ENCODE measurements at places on chromosomes 5 and 9.

DNA sequence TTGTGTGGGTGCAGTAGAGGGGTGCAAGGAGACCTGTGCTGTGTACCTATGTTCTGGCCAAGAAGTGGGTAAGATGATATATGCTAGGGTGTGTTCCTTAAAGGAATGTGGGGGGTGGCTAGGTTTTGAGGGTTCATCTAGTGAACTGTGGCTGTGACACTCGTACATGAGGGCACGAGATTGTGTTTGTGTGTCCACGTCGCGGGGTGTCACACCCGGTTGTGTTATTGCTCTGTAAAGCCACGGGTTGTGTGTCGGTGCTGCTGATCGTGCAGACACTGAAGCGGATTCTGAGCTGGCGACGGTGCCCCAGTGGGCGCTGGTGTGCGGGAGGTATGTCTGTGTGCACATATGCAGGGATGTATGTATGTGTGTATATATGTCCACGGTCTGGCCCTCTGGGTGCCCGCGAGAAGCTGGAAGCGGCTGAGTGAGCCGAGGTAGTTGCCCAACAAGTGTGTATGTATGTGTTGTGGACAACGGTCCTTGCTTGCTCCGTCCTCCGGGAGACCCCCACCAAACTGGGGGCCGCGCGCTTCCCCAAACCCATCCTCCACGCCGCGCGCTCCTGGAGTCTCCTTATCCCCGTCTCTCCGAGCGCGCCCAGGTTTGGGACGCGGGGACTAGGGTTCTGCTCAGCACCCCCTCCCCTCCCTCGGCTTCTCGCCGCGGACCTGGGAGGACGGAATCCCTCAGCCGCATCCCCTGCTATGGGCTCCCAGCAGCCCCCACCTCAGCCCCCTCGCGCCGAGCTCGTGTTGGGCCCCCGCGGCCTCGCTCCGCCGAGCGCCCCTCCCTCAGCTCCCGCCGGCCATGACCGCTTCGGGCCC is 639 bp downstream of the PCDH1 start:
- no peak for DNase-seq

DNA sequence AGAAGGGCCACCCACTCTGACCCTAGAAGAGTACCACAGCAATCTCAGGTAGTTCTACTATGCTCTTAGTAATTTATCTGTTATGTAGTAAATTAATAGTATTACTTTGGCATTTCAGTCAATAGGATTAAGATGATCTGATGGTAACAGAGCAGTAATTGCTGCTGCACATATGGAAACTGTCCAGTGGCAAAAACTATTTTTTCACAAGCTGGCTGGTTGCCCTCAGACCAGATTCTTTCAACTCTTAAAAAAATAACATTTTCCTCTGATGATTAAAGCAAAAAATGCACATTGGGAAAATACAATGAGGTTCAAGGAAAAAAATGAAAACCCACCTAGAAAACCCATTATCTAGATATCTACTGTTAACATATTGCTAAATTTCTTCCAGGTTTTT is 19.7 kb downstream of the GLRA1 start:
- no peak for DNase-seq

DNA sequence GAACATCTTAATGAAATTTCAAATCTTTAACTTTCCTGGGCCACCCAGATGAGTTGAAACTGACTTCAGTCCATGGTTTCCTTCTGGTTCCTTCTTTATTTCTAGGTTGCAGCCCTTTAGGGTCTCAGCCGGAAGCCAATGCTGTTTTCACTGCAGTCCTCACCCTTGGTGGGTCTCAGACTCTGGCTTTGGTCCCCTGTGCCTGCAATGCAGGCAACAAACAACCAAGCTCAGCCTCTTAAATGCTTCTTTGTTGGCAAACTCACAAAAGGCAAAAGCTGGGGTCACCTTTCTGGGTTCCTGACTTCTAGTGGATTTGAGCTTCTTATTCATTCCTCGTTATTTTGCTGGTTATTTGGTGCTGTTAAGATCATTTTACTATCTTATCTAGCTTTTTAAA is 19.3 kb upstream of the APC start:
- no peak for DNase-seq

GRCh38 chr5:64612344-64612961 is 77.8 kb upstream of the SHISAL2B start:
- no peak for DNase-seq

DNA sequence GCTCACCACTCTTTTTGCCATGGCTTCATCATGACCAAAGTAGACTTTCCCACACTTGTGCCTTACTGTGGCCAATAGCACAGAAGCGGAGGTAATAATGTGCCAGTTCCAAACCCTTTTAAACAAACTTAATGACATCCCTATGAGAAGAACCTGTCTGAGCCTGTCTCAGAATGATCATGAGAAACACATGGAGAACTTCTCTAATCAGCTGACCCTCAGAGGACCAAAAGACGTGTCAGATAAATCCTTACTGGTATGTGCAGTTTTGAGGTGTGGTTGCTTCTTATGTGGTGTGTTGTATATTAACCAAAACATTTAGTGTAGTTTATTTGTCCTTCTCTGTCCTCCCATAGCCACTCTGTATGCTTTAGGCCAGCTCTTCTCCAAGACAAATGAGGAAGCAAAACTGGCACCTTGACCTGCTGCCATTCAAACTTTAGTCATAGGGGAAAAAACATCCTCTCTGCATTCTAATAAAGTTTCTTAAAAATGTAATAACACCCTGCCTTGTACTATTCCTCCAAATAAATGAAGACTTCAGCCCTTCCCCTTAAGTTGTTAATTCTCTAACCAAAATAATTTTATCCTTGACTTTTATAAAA is 168.9 kb downstream of the MUSK start:
- DNase-seq: no peak

DNA sequence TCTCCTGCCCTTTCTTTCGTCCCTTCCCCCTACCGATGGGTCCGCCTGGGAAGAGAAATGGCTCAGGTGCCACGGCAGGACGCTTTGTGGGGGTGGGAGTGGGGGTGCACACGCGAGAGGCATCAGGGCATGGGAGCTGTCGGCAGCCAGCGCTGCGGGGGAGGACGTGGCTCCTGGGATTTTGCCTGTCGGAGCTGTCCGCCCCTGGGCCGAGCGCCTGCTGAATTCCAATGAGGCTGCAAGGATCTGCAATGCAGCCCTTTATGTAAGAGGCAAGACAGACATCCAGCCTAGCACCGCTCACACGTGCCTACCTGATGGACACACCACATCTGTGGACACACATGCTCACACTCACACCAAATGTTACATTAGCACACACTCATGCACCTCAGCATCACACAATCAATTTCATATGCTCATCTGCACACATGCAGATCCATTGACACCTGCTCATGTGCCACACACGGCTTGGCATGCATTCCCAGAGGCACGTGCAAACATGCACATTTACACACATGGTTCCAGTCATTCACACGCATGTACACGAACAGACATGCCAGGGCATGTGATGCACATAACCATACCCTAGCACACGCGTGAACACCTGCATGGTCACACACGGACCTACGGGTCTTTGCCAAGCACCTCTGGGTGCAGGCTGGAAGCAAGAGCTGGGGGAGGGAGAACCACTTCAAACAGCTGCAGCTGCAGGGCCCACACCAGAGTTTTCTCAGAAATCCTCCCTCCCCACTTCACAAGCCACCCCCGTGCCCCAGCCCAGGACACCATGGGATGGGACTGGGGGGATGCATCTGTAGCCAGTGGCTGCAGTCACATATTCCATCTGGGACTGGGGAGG is 1.4 kb downstream of the GRIN1 start:
- no peak for DNase-seq

DNA sequence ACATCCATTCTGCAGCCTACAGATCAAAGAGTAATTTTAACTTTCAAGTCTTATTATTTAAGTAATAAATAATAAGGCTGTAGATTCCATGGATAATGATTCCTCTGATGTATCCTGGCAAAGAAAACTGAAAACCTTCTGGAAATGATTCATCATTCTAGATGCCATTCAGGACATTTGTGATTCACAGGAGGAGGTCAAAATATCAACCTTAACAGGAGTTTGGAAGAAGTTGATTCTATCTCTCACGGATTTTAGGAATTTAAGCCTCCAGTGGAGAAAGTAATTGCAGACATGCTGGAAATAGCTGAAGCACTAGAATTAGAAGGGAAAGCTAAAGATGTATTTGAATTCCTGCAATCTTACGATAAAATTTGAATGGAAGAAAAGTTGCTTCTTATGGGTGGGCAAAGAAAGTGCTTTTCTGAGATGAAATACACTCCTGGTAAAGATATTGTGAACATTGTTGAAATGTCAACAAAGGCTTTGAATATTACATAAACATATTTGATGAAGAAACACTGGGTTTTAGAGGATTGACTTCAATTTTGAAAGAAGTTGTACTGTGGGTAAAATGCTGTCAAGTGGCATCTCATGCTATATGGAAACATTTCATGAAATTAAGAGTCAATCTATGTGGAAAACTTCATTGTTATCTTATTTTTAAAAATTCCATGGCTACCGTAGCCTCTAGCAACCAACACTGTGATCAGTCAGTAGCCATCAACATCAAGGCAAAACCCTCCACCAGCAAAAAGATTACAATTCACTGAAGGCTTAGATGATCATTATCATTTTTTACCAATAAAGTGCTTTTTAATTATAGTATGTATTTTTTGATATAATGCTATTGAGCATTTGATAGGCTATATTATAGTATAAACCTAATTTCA is 1141.0 kb downstream of the CDH12 start:
- DNase-seq: no peak

DNA sequence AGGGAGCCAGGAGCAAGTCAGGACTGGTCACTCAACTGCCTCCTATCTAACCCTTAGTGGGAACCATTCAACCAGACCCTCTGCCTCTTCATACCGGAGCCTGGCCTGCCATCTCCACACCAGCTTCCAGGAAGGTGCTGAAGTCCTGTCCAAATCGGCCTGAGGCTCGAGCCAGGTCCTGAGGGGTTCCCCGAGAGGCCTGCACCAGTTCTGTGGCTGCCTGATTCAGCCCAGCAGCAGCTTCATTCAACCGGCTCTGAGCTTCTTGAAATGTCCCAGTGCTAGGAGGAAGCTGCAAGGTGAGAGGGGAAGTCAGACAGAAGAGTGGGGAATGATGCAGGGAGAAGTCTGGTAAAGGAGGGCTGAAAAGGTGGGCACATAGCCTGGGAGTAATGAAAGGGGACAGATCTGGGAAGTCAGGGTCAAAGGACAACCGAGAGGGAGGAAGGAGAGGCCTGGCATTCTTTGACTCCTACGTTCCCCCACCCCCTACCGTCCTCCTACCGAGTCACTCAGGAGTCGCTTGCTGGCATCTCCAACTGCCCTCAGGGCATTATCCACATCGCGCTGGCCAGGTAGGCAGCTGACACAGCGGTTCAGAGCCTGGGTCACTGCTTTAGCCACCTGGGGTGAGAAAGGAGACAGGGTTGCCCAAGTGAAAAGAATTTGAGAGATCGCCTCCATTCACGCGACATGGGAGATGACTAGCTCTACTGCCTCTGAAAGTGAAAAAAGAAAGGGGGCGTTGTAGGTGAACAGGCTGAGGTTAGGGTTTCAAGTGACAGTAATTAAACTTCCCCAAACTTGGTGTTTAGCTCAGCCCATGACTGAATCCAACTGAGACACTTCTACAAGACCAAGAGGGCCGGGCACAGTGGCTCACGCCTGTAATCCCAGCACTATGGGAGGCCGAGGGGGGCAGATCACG is 20.2 kb downstream of the TLN1 start:
- DNase-seq: no peak

GRCh38 chr9:113488490-113488889 is 25.0 kb downstream of the RGS3 start:
- no peak for DNase-seq

DNA sequence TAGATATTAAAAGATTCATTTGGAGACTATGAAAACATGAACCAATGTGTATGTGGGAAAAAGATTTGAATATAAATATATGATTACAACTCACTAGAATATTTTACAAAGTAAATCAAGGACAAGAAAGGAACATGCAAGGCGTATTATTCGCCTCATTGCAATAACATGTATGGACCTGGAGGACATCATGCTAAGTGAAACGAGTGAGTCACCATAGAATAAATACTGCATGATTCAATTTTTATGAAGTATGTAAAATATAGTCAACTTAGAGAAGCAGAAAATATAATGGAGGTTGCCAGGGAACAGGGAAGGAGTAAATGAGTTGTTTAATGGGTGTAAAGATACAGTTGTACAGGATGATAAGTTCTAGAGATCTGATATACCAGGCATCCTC is 4.9 kb downstream of the TXNDC8 start:
- DNase-seq: no peak

Data from activated naive CD4-positive, alpha-beta T cell treated with anti-CD3 and anti-CD28 coated beads, Interleukin-2, amount 50 U/mL, for 72 hours (primary cell).